Fibroblast of skin of abdomen (primary cell): ENCODE measurements at places on chromosomes 7 and 10.
A peak's percentile ranks its signal among the peaks of the same experiment; 100 is the strongest.

- peak; percentile 82 for DNase-seq
Observed at GRCh38 chr10:75083972-75084833, 27.3 kb upstream of the SAMD8 start.

DNA sequence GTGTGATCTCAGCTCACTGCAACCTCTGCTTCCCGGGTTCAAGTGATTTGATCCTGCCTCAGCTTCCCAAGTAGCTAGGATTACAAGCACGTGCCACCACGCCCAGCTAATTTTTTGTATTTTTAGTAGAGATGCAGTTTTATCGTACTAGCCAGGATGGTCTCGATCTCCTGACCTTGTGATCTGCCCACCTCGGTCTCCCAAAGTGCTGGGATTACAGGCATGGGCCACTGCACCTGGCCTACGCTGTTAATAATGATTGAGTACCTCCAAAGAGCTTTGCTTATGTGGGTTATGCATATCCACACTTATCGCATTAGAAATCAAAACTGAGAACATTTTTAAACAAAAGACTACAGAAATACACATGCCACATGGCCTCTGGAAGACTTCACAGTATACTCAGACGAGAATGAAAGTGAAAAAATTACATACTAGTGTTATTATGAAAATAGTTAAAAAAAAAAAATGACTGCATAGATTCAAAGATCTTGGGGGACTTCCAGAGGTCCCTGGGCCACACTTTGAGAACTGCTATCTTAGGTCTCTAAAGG, 25.4 kb downstream of the RPP38 start:
- DNase-seq: no peak

DNA sequence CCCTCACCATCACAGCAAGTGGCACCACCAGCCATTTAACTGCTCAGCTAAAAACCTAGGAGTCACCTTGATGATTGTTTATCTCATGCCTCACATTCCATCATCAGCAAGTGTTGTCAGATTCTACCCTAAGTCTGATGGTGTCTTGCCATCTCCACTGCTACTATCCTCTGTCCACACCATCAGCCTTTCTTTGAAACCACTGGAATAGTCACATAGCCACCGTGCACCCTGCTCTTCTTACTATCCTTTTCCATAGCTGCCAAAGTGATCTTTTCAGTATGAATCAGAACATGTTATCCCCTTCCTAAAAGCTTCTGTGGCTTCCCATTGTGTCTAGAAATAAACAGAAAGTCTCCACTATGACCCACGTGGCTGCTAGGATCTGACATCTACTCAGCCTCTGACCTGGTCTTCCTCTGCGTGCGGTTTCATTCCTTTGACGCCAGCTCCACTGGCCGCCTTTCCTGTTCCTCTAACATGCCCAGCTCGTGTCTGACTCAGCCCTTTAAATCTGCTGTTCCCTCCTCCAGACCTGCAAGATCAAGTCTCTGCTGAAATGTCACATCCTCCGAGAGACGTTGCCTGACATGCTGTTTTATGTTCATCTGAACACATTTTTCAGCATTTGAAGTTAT, 16.5 kb upstream of the CHN2 start:
- no peak for DNase-seq

GRCh38 chr7:17530741-17531421, 232.4 kb downstream of the AHR start:
- DNase-seq: no peak

DNA sequence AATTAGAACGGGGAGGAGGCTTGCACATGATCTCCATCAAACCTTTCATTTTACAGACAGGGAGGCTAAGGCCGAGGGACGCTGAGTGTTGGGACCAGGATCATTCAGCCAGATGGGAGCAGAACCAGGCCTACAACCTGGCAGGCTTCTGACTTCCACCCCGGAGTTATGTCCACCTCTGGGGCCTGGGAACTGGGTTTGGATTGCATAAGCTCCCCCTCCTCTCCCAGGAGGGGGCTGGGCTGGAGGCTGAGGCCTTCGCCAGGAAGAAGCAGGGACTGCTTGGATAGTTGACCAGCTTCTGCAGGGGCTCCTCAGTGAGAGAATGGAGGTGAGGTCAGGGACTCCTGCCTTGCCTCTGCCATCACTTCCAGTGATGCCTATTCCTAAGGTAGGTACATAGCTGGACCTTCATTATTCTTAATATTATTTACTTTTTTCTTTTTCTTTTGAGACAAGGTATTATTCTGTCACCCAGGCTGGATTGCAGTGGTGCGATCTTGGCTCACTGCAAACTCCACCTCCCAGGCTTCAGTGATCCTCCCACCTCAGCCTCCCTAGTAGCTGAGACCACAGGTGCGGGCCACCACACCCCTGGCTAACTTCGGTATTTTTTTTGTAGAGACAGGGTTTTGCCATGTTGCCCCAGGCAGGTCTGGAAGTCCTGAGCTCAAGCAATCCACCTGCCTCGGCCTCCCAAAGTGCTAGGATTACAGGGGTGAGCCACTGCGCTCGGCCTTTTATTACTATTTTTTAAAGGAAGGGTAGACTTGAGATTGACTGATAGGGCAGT, 1.3 kb downstream of the SNX10 start:
- no peak for DNase-seq

GRCh38 chr7:136057509-136057908, 80.3 kb upstream of the MTPN start:
- DNase-seq: no peak

DNA sequence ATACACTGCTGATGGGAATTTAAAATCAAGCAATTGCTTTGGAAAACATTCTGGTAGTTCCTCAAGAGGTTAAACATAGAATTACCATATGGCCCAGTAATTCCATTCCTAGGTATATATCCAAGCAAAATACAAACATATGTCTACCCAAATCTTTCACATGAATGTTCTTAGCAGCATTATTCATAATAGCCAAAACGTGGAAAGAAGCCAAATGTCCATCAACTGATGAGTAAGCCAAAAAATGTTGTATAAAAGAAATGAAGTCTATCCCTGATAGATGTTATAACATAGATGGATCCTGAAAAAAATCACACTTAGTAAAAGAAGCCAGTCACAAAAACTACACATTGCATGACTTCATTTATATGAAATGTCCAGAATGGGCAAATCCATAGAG, 893.0 kb downstream of the SORCS3 start:
- DNase-seq: no peak

DNA sequence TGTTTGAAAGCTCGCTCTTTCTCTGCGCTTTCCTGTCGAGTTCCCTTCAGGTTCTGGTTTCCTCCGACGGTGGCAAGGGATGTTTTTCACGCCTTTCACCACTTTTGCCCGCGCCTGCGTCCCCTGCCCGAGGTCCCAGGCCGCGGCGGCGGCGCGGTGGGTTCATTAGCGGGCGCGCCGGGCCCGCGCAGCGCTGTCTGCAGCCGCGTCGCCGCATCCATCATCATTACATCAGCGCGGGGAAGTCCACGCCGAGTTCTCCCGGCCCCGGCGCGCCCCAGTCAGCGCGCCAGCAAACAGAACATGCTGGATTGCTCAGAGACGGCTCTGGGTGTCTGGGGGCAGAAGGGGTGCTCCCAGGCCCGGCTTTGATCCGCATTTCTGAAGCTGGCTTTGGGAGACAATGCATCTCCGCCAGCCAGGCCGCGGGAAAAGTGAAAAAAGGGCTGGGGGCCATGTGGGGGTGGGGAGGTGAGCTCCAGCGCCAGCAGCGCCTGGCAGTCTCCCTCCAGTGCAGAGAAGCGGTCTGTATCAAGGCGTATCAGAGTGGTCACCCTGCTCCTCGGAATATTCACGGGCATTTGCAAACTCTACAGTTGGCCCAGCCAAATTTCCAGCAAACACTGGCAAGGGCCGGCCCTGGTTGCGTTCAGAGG, 8.9 kb downstream of the GLI3 start:
- peak; percentile 60 for DNase-seq

GRCh38 chr10:5976512-5977470, 552 bp downstream of the IL15RA start:
- peak; percentile 30 for DNase-seq

DNA sequence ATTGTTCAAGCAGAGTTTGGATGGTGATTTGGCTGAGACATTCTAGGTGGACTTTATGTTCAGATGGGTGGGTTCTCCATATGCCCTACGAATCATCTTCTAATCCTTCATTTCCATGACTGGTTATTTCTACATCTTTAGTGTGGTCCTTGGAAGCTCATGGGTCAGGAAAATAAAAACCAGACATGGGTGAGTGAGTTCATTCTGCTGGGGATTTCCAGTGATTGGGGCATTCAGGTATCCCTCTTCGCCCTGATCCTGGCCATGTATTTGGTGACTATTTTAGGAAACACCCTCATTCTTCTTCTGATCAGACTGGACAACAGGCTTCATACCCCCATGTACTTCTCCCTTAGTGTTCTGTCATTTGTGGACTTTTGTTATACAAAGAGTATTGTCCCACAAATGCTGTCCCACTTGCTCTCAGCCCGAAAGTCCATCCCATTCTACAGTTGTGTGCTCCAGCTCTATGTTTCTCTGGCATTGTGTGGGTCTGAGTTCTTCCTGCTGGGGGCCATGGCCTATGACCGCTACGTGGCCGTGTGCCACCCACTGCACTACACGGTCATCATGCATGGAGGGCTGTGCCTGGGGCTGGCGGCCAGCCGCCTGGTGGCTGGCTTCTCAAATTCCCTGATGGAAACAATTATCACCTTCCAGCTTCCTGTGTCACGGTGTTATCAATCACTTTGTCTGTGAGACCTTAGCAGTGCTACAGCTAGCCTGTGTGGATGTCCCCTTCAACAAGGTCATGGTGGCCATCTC, 19.2 kb upstream of the OR6B1 start:
- DNase-seq: no peak

DNA sequence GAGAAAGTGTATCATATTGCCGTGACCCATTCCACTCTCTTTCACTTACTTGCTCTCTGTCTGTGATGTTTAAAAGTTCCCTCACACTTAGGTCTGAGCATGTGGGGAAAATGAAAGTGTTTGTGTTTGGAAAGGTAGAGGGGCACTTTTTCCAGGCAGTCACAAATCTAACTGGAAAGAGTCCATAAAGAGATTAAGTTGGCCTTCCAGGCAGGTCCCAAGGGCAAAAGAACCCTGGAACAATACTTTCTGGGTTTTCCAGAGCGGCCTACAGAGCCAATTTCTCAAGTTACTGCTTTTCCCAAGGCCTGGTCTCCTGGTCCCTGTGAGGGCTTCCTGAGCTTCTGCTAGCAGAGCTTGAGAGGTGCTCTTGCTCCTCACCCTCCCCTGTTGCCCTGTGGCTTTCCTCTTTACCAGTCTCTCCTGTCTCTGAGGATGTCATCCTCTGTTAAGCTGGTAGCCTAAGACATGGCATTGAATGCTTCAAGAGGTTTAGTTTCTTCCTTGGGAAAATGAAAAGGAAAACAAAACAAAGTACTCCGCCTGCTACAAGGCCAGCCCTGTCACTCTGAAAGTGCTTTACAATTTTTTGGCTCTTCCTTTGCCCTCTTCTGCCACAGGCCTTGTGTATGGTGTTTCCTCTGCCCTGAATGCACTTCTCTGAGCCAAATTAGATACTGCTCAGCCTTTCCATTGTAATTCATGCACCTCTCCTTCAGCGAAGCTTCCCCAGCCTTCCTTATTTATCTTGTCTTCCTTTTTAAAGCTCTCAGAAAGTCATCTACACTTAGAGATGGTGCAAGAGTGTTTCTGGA, 20.1 kb downstream of the TES start:
- DNase-seq: no peak

DNA sequence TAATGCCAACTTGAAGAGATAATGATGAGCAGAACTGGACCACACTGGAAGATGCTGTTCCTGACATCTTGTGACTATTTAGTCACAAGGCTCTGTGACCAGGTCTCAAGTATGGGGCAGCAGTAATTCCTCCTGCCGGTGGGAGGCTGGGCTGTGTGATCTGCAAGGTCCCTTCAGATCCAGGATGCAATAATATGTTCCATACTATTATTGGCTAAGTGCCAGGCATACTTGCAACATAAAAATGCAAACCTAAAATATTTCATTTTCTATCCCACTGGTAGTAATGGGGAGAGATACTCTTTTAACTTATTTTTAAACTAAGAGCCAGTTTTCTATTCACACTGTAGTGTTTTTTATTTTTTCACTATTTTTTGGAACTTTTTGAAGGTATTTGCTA, 171.5 kb downstream of the CYP26A1 start:
- DNase-seq: no peak

DNA sequence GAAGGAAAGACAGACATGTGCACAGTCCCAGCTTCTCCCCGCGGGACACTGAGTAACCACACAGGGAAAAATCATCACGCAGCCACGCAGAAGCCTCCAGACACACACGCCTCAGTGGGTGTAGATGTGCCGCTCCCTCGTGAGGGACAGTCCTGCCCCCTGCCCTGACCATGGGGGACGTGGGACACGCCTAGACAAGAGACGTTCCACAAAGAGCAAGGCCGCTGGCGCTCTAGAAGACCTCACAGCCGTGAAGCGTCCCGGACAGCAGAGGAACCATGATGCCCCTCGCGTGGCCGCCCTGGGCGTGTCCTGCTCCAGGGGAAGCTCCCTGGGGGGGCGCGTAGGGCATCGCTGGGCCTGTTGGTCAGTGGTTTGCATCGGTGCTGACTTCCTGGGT, 210.8 kb downstream of the DNAJB6 start:
- DNase-seq: no peak

GRCh38 chr10:36182179-36182566, 540.1 kb upstream of the FZD8 start:
- no peak for DNase-seq

DNA sequence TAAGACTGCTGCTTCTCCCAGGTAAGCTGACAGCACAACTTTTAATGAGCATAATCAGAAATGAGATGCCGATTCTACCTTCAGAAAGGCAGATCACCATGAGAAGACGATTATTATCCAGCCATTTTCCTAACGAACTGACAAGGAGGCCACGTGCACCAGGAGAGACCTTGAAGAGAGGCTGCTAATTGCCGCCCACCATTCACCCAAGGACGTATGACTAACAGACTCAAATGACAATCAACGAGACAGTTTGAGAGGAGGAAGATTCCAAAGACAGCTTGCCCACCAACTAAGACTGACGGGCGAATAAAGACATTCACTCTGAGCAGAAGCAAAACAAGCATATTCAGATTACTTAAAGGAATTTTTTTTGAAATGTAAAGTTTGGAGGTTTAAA, 301.9 kb upstream of the TAC1 start:
- no peak for DNase-seq

GRCh38 chr7:152675759-152676636, at the start of gene XRCC2:
Gene XRCC2, minus strand, starts transcription at chr7:152676141. Its CDS starts 62 bp downstream, at chr7:152676079.
- peak; percentile 90 for DNase-seq

- DNase-seq: no peak
Observed at GRCh38 chr7:95209788-95210187, 114.5 kb downstream of the PON1 start.
